ENCODE measurements at places on chromosomes 7 and 10.

- no peak for DNase-seq
Observed at GRCh38 chr10:69766161-69766910, 35.4 kb upstream of the COL13A1 start.

DNA sequence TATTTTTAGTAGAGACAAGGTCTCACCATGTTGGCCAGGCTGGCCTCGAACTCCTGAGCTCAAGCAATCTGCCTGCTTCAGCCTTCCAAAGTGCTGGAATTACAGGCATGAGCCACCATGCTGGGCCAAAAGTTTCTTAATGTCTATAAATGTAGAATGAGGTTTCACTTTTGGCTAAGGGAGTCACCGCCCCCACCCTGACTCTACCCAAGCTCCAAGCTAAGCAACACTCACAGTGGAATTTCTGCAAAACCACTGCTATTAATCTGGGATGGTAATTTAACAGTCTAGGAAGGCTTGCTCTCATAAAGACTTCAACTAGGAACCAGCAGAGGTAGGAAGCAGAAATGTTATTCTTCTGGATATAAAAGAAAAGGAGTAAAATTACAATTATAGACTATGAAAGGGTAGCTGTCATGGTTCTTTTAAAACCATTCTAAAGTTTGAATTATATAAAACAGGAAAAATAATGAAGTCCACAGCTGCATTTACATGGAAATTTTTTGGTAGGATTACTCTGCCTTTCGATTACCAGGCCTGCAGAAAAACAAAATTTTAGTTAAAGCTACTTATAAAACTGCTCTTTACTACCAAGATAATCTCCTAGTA is 211.6 kb downstream of the SFMBT2 start:
- DNase-seq: no peak

- no peak for DNase-seq
Observed at GRCh38 chr7:105021352-105021751, 7.3 kb downstream of the KMT2E start.

GRCh38 chr10:113000876-113001598 is 51.0 kb downstream of the TCF7L2 start:
- DNase-seq: no peak

DNA sequence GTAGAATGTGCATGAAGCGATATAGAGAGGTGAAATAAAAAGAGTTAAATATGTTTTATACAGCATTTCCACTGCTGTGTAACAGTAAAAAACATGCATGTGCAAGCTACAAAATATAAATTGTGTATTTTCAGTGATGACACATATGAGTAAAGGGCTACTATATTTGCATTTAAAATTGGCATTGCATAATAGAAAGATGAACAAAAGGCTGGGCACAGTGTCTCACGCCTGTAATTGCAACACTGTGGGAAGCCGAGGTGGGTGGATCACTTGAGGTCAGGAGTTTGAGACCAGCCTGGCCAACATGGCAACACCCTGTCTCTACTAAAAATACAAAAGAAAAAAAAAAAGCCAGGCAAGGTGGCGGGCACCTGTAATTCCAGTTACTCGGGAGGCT is 79.8 kb upstream of the CCDC71L start:
- no peak for DNase-seq

GRCh38 chr7:8938044-8938805 is 504.8 kb downstream of the NXPH1 start:
- no peak for DNase-seq

GRCh38 chr10:113020838-113021237 is 70.8 kb downstream of the TCF7L2 start:
- DNase-seq: no peak

GRCh38 chr7:55020466-55020871 is 1.7 kb downstream of the EGFR start:
- DNase-seq: no peak

DNA sequence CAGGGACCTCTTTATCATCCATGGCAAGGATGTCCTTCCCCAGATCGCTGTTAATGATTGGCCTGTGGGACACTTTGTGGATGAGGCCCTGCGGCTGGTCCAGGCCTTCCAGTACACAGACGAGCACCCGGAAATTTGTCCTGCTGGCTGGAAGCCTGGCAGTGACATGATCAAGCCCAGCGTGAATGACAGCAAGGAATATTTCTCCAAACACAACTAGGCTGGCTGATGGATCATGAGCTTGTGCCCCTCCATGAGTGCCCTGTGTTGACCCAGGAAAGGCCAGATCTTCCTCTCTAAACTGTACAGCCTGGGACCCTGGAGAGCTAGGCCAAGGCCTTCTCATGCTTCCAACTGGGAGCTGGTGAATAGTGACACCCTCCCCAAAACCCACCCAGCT is 124.1 kb downstream of the CUL2 start:
- DNase-seq: no peak

DNA sequence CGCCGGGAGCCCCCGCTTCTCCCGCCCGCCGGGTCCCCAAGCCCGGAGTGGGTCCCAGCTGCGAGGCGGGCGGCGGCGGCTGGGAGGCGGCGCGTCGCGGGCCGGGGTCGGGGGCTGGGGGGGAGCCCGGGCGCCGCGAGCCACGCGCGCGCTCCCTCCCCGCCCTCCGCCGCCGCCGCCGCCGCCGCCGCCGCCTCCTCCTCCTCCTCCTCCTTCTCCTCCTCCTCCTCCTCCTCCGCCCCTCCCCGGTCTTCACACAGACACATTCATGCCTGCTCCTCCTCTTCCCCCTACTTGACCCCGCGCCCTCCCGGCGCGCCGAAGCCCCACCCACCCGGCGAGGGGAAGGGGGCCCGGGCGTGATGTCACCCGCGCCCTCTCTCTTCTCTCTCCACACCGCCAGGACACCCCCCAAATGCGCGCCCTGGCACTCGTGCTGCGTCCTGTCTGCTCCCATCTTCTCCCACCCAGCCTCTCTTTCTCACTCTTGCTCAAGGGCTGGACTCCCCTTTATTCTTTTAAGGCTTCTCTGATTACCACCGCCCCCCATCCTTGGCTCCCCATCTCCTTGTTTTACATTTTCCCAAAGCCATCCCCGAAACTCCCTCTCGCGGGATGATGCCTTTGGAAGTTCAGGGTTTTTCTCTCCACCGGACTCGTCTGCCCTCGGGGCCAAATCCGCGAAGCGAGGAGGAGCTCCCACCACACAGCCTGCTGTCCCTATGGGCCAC is 967 bp upstream of the GLI3 start:
- DNase-seq: no peak

GRCh38 chr10:29702273-29703164 is 67.7 kb upstream of the SVIL start:
- no peak for DNase-seq

- DNase-seq: no peak
Observed at GRCh38 chr10:61981460-61981859, 80.0 kb downstream of the ARID5B start.

DNA sequence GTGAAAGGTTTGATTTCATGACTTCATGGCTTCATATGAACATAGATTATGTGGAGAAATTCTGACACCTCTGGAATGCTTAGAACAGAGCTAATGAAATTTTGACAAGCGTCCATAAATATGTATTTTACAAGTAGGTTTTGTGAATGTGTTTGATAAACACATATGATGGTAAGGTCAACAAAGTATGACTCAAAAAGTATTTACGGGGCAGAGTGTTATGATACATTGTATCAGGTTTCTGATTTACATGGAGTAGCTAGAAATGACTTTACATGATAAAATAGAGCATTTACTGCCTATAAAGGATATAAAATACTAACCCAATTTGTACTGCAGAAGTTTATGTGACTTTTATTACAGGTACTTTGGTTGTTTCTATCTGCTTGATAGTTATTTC is 206.3 kb downstream of the MDFIC start:
- DNase-seq: no peak

GRCh38 chr10:77590344-77591237 is 47.0 kb downstream of the KCNMA1 start:
- no peak for DNase-seq

- DNase-seq: no peak
Observed at GRCh38 chr7:104914421-104914820, 99.6 kb upstream of the KMT2E start.

- DNase-seq: no peak
Observed at GRCh38 chr7:122803323-122803722, 82.9 kb downstream of the CADPS2 start.

DNA sequence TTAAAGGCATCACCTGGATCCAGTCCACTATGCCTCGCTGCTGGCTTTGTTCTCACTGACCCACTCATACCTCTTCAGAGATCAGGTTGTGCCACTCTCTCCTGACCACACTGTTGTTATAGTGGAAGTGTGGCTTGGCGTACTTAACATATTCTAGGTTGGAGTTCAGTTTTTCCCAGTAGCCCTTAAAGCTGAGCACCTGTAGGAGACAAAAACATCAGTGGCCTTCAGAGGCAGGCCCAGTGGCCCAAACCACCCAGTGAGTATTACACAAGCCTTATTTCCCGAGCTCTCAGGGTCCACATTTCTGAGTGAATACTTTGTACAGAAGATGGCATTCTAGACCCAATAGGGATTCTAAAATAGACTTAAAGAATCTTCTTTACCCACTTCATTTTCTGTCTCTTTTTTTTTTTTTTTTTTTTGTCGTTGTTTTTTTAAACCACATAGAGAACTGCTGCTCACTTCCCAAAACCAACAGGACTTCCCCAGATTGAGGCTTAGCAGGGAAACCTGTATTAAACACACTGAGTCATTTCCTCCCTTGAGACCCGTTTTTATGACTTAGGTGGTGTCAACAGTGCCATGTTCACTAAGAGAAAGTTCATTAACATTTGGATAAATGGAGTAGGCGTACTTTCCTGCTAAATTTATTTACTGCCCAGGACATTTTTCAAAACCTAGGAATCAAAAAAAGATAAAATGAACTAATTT is 85.8 kb downstream of the GSAP start:
- no peak for DNase-seq

GRCh38 chr7:9201928-9202327 is 768.5 kb downstream of the NXPH1 start:
- no peak for DNase-seq

DNA sequence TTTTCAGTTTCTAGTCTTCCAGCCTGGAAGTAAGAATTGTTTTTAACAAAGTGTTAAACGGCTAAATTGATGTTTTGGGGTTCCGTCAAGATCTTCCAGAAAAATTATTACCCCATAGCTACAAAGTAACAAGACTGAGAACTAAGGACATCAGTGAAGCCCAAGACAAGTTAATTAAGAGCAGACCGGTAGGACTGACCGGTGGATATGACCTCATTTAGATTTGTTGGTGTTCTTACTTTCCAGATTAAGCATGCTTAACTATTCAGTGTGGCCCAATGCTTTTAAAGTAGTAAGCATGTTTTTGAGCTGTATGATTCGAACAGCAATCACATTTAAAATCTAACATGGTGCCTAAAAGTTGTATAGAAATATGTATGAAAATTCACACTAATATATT is 73.1 kb upstream of the RPA3 start:
- no peak for DNase-seq

Measured in CD4-positive, alpha-beta memory T cell (primary cell).